Glomerular endothelial cell (primary cell): ENCODE measurements at places on chromosomes 7 and 10. TPM values are rescaled to one million over a fixed set of nuclear protein-coding genes. Genes with fewer than 3 reads are reported as not detected.

Gene SLC16A9
- 1.5 and 4.6 TPM in 2 replicates for total RNA-seq

Gene HTRA1
- 210 and 307 TPM in 2 replicates for total RNA-seq

Gene KCNH2
- 0.87 TPM in 1 of 2 replicates, not detected in the other for total RNA-seq

Gene HEPACAM2
- not detected in 2 replicates for total RNA-seq

Gene GPER1
- total RNA-seq: 1.4 and 1.8 TPM in 2 replicates

Gene AKR1E2
- 6.9 and 16.3 TPM in 2 replicates for total RNA-seq

Gene WIPF3
- not detected in 2 replicates for total RNA-seq

Gene IFT22
- 24.0 and 27.5 TPM in 2 replicates for total RNA-seq

Gene IL6
- total RNA-seq: 5.7 and 15.0 TPM in 2 replicates

Gene LIPK
- total RNA-seq: not detected in 2 replicates

Gene CNPY1
- total RNA-seq: not detected in 2 replicates

Gene HOGA1
- total RNA-seq: 0.12 and 0.15 TPM in 2 replicates

Gene INSYN2A
- 0.12 and 0.53 TPM in 2 replicates for total RNA-seq

Gene SEC24C
- total RNA-seq: 67.6 and 72.3 TPM in 2 replicates

Gene TRIM50
- total RNA-seq: not detected in 2 replicates

Gene NME8
- not detected in 2 replicates for total RNA-seq

Gene CYP2C19
- not detected in 2 replicates for total RNA-seq

Gene LDB3
- total RNA-seq: not detected in 2 replicates

Gene PNLIPRP3
- not detected in 2 replicates for total RNA-seq

Gene CDHR3
- total RNA-seq: 2.0 and 4.5 TPM in 2 replicates

Gene GPR158
- not detected in 2 replicates for total RNA-seq

Gene PTF1A
- total RNA-seq: not detected in 2 replicates

Gene LRRC61
- 1.7 and 2.4 TPM in 2 replicates for total RNA-seq

Gene UPP1
- 76.9 and 81.6 TPM in 2 replicates for total RNA-seq

Gene HTR7
- total RNA-seq: 0.29 and 0.58 TPM in 2 replicates

Gene CALHM3
- not detected in 2 replicates for total RNA-seq

Gene PPP3CB
- total RNA-seq: 22.9 and 31.4 TPM in 2 replicates

Gene FEZF1
- not detected in 2 replicates for total RNA-seq

Gene TAS2R3
- 0.35 TPM in 1 of 2 replicates, not detected in the other for total RNA-seq

Gene FAM131B
- total RNA-seq: 0.53 and 1.6 TPM in 2 replicates

Gene SPDYE2B
- total RNA-seq: not detected in 2 replicates

Gene LIPA
- total RNA-seq: 53.1 and 62.1 TPM in 2 replicates

Gene SFTPD
- not detected in 2 replicates for total RNA-seq

Gene EGR2
- 0.06 TPM in 1 of 2 replicates, not detected in the other for total RNA-seq

Gene CCDC3
- total RNA-seq: 1.2 and 1.8 TPM in 2 replicates

Gene LIPF
- 0.18 TPM in 1 of 2 replicates, not detected in the other for total RNA-seq

Gene GATA3
- 1.7 and 2.5 TPM in 2 replicates for total RNA-seq

Gene GPR146
- 5.4 and 33.5 TPM in 2 replicates for total RNA-seq

Gene H2BK1
- not detected in 2 replicates for total RNA-seq

Gene GJD4
- not detected in 2 replicates for total RNA-seq

Gene SSC4D
- 1.4 and 2.0 TPM in 2 replicates for total RNA-seq

Gene DNAH11
- total RNA-seq: under 0.01 and 3.4 TPM in 2 replicates

Gene PDSS1
- total RNA-seq: 4.7 and 9.7 TPM in 2 replicates

Gene CARD11
- 3.5 and 4.6 TPM in 2 replicates for total RNA-seq

Gene IQUB
- 0.19 and 0.29 TPM in 2 replicates for total RNA-seq

Gene URGCP
- 17.4 and 21.2 TPM in 2 replicates for total RNA-seq

Gene C10orf62
- total RNA-seq: not detected in 2 replicates

Gene DPP6
- not detected in 2 replicates for total RNA-seq

Gene DENND2A
- 0.58 and 5.3 TPM in 2 replicates for total RNA-seq

Gene KLF14
- total RNA-seq: not detected in 2 replicates

Gene PRSS2
- total RNA-seq: 0.41 and 3.0 TPM in 2 replicates

Gene GLI3
- 7.0 and 10.9 TPM in 2 replicates for total RNA-seq

Gene ELOVL3
- total RNA-seq: not detected in 2 replicates

Gene TMEM213
- total RNA-seq: not detected in 2 replicates
